ENCODE measurements at places on chromosomes 12 and 14.

DNA sequence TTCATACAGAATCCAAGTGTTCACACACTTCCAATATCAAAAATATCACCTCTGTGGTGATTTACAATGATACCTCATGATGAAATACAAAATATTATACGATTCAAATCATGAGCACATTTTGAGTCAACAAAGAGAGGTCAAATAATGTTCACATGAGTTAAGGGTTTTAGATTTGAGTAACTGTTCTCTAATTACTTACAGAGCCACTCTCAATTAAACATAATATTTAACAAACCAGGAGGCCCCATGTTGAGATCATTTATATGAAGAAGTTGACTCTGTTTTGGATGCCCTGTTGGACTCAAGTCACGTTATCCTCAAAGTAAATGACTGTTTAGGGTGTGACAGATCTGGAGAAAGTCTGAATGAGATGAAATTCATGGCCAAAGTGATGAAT is 53.5 kb downstream of the NUAK1 start:
- no peak for DNase-seq

DNA sequence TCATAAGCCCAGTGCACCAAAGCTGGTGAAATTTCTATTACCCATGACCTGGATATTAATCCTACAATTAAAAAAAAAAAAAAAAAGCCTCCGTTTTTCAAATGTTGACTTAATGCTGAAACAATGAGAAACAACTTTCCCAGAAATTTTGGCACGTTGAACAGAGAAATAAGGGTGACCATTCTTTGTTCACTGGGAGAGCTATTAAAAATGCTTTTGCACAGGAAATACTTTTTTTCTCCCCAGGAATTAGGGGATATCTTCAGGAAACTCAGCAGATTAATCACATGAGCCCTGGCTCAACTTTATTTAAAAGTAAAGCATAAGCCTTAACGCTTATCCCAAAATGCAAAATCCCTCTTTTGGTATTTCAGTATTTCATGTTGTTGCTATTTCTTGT is 54.8 kb upstream of the FLRT2 start:
- DNase-seq = no peak

GRCh38 chr14:97777622-97778355 is 980.6 kb downstream of the VRK1 start:
- DNase-seq = no peak

- no peak for DNase-seq
These were observed 99.2 kb upstream of the SCAF11 start for GRCh38 chr12:46089414-46090162.

- DNase-seq = no peak
These were observed 20.0 kb upstream of the IFNG-AS1 start for GRCh38 chr12:67969134-67969802.

DNA sequence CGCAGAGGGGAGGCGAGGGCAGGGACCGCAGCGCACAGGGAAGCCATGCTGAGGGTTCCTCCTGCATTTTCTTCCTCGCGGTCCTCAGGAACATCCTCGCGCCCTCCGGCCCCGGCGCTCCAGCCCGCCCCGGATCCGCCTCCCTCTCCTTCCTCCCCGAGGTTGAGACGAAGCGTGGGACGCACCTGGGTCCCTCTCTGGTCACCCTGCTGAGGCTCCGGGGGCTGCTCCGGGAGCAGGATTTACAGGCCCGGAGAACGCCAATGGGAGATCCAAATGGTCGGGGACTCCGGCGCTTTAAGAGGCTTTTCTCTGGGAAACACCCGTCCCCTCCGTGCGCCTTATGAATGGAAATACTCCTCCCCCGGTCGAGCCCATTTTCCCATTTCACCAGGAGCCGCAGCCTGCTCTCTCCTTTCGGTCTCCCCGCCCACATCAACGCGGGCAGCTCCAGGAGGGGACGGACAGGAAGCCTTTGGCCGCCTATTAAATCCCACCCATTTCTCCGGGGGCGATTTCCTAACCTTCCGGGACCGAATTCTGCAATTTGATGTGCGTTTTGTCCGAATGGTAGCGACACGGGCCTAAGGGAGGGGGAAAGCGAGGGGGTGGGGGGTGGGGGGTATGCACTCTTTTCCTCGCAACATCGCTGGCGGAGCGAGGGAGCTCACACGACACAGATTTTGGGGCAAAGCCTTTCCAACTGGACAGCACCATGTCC is at the start of gene UNC79:
TSS of gene UNC79 (plus strand) at position 625 of the 721 bp plus-strand sequence. CDS start at position 716, 91 bp downstream.
- no peak for DNase-seq

- DNase-seq = no peak
These were observed 142.9 kb downstream of the NAV3 start for GRCh38 chr12:77973579-77973978.

DNA sequence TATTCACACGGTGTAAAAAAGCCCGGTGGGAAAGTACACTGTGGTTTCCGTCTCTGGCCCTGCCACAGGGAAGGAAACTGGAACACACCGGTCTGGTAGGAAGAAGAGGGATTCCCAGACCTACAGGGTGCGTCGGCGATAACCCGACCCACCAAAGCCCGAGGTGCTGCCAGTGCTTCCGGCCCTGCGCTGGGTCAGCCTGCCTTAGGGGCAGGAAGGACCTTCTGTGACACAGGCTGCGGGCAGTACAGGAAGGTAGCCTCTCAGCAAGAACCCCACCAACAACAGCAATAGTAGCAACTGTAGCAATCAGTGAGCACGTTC is 169.5 kb upstream of the FKBP4 start:
- no peak for DNase-seq

- DNase-seq = no peak
These were observed 66.2 kb upstream of the DLK1 start for GRCh38 chr14:100660498-100660881.

DNA sequence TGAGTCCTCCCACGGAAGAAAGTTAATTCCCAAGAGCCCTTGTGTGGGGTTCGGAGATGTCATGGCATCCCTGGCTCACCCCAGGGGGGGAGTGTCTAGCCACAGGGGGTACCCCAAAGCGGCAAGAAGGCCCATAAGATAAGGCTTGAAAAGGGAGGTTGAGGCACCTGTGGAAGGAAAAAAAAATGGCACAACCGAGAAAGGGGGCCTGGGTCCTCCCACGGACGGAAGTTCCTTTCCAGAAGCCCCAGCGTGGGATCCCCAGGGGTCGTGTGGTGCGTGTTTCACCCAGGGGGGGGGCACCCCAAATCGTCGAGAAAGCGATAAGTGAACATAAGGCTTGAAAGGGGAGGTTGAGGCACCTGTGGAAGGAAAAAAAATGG is 266.7 kb downstream of the ALG10 start:
- DNase-seq = no peak

GRCh38 chr12:41190338-41190737 is 2.2 kb downstream of the PDZRN4 start:
- DNase-seq = no peak

DNA sequence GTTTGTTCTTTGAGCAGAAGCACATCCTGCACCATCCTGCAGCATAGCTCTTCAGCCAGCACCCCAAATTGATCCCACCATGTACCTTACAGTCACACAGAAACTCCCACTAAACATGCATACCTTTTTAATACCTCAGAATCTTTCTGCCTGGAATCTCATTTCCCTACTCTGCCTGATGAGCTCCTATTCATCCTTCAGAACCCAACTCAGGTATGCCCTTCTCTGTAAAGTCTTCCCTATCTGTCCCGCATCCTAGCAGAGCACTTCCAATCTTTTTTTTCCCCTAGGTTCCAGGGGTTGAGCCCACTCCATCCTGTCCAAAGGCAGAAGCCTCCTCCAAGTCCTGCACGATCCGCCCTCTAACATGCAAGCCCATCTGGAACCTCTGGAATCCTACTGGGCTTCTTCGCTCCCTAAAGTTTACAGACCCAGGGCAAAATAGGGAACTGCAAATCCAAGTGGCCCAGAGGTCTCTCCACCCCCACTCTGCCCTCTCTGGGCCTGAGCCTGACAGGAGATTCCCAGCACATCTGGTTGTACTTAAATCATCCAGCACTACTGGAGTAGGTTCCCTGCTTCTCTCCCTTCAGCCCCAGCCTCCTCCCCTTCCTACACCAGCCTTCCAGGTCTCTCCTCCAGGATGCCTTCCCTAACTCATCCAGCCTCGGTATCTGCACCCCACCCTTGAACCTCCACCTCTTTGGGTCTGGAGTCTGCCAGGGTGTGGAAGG is 4.1 kb upstream of the FIGNL2 start:
- DNase-seq = no peak

DNA sequence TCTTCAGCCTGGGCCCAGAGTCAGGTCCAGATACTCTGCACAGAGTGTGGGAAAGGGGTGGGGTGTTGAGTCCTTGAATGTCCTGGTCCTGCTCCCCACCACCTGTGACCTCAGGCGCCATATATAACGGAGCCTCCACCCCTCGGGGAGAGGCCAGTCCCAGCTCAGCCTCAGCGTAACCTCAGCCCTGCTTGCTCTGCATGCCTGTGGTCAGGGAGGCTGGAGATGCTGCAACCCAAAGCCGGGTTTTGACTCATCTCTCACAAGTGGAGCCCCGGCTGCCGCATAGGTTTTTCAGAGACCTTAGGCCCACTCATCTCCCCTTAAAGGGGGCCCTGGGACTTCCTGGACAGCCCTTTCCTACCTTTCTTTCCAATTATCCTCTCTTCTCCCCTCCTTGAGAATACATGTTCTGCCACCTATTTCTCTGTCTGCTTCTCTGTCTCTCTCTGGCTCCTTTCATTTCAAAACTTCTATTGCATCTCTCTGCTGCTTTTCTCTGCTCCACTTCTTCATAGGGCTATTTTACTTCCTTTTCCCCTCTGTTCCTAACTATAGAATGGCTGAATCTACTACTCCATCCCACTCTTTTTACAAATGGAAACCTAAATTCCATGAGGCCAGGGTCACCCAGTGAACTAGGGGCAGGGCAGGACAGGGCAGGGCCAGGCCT is 1.2 kb downstream of the ITGB7 start:
- DNase-seq = peak; percentile 35

GRCh38 chr14:33657476-33657875 is 293.4 kb downstream of the EGLN3 start:
- DNase-seq = no peak

DNA sequence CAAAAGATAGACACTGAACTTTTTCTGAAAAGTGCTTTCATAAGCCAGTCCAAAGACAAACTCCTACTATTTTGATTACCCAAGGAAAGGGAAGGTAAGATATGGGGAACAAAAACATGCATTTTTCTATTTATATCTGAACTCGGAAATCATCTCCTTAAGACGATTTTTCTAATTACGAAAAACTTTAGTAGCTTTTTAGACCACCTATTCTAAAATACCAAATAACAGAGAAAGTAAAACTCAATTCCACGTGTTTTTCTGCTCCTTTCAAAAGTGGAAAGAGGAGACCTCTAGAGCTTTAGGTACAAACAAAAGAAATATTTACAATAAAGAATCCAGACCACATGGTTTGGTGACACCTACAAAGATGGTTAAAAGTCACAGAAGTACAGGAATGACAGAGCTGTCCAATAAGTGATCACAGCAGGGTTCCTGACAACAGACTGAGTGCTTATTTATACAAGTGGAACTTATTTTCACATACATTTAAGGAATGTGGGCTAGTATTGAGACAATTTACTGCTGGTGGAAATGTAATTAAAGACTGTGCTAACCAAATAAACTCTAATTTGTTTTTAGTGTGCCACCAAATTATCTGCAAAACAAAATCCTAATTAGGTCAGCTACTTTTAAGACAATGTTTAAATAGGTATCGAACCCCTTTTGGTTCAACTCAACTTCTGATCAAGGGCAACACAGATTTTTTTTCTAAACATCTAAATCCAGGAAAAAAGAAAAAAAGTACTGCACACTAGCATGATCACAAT is 2.4 kb downstream of the LRIG3 start:
- no peak for DNase-seq

- DNase-seq = no peak
These were observed 249.2 kb downstream of the BTG1 start for GRCh38 chr12:91896286-91897024.

DNA sequence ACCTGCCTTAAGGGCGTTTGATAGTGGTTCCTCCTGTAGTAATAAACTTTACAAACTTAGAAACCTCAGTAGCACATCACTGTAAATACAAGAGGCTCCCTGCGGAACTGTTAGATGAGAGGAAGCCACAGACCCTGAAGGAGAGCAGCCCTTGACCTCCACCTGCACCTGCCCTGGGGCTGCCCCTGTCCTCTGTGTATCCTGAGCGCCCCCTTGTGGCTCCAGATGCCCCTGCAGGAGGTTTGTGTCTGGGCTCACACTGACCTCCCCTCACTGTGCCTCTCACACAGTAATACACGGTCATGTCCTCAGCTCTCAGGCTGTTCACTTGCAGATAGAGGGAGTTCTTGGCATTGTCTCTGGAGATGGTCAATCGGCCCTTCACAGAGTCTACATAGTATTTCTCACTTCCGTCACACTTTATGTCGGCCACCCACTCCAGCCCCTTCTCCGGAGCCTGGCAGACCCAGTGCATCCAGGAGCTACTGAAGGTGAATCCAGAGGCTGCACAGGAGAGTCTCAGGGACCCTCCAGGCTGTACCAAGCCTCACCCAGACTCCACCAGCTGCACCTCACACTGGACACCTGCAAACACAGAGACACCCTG is 1059.8 kb downstream of the TMEM121 start:
- peak; percentile 52 for DNase-seq

DNA sequence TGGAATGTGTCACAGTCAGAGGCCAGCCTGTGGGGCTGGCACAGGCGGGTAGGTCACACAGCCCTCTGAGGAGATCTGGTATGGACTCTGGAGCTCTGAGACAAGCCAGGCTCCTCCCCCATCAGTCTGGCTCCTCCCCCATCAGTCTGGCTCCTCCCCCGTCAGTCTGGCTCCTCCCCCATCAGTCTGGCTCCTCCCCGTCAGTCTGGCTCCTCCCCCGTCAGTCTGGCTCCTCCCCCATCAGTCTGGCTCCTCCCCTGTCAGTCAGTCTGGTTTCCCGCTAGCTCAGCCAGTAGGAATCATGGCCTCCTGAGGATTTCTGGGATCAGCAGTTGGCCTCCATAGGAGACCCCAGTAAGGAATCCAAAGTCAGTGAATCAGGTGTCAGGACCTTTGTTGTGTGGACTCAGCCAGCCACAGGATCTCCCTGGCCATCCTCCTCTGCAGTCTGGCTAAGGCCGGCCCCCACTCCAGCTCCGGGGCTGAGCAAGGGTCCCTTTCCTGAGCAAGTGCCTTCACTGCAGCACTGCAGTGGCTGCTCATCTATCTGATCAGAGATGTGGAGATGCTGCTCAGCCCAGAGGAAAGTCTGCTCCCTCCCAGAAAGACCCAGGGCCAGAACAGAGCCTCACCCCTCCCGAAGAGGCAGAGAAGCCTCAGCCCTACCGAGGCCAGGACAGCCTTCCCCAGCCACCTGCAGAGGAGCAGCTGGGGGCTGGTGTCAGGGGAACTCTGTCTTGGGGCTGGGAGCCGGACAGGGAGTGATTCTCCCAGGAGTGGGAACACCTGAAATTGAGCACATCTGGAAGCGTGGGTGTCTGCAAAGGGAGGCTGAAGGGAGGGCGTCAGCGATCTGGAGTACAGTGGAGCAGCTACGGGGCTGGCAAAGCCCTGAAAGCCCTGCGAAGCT is 35.7 kb downstream of the IQSEC3 start:
- no peak for DNase-seq

DNA sequence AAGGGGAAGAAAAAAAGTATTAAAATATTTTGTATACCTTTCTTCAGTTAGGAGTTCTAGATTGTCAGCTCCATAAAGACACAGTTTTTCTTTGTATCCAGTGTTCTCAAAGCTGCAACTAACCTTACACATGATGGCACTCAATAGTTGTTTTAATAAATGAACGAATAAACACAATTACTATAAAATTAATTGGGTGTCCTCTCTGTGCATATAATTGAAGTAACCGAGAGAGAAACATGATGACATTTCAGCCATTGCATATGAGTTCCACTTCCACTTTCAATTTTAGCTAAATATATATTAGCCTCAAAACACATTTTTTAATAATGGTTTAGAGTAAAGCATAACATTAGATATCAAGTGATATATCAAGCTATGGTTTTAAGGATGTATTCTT is 671.2 kb downstream of the LRFN5 start:
- DNase-seq = no peak
